ENCODE measurements at places on chromosomes 11 and 22. TPM values are rescaled to one million over a fixed set of nuclear protein-coding genes. Genes with fewer than 3 reads are reported as not detected.

Gene OR8G5
- total RNA-seq, result not detected

Gene MRGPRX4
- total RNA-seq, result not detected

Gene OR5B21
- total RNA-seq, result 3.9 TPM

Gene MMP8
- not detected for total RNA-seq

Gene SCGB1D2
- not detected for total RNA-seq

Gene MUC5AC
- total RNA-seq, result not detected

Gene SRPRA
- total RNA-seq, result 213 TPM

Gene KRTAP5-9
- total RNA-seq, result not detected

Gene PPFIA1
- 60.0 TPM for total RNA-seq

Gene SMTNL1
- total RNA-seq, result not detected

Gene KRTAP5-11
- total RNA-seq, result not detected

Gene CNGA4
- total RNA-seq, result not detected

Gene APOC3
- not detected for total RNA-seq

Gene YIF1A
- total RNA-seq, result 76.1 TPM

Gene TMEM121B
- total RNA-seq, result 0.14 TPM

Gene TNNT3
- 0.33 TPM for total RNA-seq

Gene MPZL2
- total RNA-seq, result 0.45 TPM

Gene TBX1
- 2.9 TPM for total RNA-seq

Gene MS4A12
- not detected for total RNA-seq

Gene NCF4
- 24.2 TPM for total RNA-seq

Gene JAML
- total RNA-seq, result 1.4 TPM

Gene CCDC179
- not detected for total RNA-seq

Gene OR51I1
- not detected for total RNA-seq

Gene CCDC86
- 78.7 TPM for total RNA-seq

Gene PATE2
- 0.55 TPM for total RNA-seq

Gene GLYAT
- not detected for total RNA-seq

Gene SAA1
- total RNA-seq, result not detected

Gene KCNJ11
- 0.75 TPM for total RNA-seq

Gene ARHGAP8
- total RNA-seq, result 2.3 TPM

Gene ASCL2
- 5.3 TPM for total RNA-seq

Gene NRXN2
- 1.3 TPM for total RNA-seq

Gene SCGB1C1
- not detected for total RNA-seq

Gene TRIM49
- total RNA-seq, result not detected

Gene C22orf42
- not detected for total RNA-seq

Gene LIF
- 63.3 TPM for total RNA-seq

Gene LAYN
- 0.52 TPM for total RNA-seq

Gene UCP2
- total RNA-seq, result 668 TPM

Gene DLAT
- 40.9 TPM for total RNA-seq

Gene EMID1
- total RNA-seq, result 0.67 TPM

Gene NXPE2
- not detected for total RNA-seq

Gene NCAM1
- total RNA-seq, result 65.7 TPM

Gene ADM2
- 2.6 TPM for total RNA-seq

Gene OR2AG2
- not detected for total RNA-seq

Gene TNRC6B
- total RNA-seq, result 52.7 TPM

Gene OMP
- total RNA-seq, result not detected

Gene HOATZ
- total RNA-seq, result not detected

Gene KREMEN1
- 0.59 TPM for total RNA-seq

Gene OR5A2
- total RNA-seq, result not detected

Gene OR51B2
- total RNA-seq, result not detected

Gene C11orf52
- total RNA-seq, result not detected

Gene SUSD2
- total RNA-seq, result 2.4 TPM

Gene DBX1
- not detected for total RNA-seq

Gene KRTAP5-2
- total RNA-seq, result not detected

Measured in natural killer cell treated with Interleukin-12 subunit alpha and Interleukin-12 subunit beta and Interleukin-15 and Interleukin-18, amount 100 ng/mL, for 72 hours (primary cell).